ENCODE measurements at places on chromosomes 13 and 19.

GRCh38 chr19:3075605-3076431 is 13.5 kb upstream of the TLE5 start:
- DNase-seq, result peak; percentile 52

DNA sequence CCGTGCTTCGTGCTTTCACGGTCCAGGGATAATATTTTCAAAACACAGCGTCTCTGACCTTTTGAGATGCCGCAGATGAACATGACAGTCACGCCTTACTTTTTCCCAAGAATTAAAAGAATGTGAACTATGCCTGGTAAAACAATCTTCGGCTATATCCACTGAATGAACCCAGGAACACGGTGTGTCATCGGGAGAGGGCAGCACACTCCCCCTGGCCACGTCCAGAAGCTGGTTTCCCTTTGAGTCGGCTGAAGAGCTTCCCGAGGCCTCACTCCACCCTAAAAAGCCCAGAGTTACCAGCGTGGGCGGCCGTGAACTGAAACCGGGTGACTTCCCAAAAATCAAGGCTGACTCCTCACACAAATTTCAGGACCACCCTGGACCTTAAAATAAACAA is 22.9 kb upstream of the SHISA2 start:
- DNase-seq, result no peak

DNA sequence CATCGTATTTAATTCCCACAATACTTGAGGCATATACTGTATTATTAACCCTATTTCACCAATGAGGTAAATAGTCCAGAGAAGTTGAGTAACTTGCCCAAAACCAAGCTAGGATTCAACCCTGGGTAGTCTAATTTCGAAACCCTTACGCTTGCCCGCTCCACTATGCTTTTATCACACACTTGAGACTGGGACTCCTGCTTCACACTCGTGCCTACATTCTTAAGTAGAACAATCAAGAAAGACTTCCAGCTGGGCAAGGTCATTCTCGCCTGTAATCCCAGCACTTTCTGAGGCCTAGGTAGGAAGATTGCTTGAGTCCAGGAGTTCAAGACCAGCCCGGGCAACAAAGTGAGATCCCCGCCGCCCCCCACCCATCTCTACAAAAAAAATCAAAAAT is 3.6 kb downstream of the ZNF541 start:
- no peak for DNase-seq

- no peak for DNase-seq
These were observed 107.0 kb upstream of the GPR12 start for GRCh38 chr13:26867451-26868091.

DNA sequence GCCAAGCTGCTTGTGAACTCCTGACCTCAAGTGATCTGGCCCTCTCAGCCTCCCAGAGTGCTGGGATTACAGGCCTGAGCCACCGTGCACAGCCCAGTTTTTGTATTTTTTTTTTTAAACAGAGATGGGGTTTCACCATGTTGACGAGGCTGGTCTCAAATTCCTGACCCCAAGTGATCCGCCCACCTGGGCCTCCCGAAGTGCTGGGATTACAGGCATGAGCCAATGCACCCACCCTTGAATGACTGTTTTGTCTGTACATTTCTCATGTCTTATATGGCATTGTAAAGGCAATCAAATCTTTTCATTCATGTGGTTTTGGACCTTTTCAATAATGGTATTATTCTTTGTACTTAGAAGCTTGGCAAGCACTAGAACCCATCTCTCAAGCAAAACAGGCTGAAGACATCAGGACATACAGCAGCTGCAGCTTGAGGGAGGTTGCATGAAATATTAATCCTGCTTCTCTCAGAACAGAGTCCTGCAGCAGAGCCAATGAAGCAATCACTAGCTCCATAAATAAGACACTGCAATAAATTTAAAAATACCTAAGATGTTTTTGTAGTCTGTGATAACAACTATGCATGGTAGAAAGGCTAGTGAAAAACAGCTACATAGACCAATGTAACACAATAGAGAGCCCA is 209.9 kb downstream of the TUBA3C start:
- DNase-seq, result no peak

GRCh38 chr19:53254411-53255341 is at the start of gene ZNF677:
Gene ZNF677 (minus strand): TSS chr19:53254873. CDS start chr19:53251550, 3,323 bp downstream.
- DNase-seq, result peak; percentile 85

DNA sequence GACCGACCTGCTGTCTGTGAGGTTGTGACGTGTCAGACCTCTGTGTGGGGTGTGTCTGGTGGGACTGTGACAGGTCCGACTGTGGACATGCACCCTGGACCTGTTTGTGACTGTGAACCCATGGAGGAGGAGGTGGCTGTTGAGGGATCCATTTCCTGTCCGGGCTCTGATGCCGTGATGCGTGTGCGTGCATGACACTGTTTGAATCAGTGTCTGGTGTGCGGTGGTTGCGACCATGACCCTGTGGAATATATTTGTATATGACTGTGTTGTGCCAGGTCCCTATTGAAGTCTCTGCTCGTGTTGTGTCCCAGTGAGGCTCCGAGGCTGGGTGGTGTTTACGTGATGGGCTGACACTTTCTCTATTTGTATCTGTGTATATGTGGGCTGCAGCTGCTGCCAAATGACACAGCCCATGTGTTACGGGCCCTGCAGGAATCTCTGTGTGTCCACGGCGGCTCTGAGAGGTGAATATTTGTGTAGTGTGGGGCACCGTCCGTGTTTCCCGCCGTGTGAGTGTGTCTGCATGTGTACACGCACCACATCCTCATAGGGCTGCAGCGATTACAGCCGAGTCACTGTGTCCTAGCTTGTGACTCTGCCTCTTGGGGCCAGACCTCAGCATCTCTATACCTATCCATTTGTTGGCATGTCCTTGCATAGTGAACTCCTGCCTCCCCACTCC is 18.3 kb downstream of the CCDC97 start:
- no peak for DNase-seq

DNA sequence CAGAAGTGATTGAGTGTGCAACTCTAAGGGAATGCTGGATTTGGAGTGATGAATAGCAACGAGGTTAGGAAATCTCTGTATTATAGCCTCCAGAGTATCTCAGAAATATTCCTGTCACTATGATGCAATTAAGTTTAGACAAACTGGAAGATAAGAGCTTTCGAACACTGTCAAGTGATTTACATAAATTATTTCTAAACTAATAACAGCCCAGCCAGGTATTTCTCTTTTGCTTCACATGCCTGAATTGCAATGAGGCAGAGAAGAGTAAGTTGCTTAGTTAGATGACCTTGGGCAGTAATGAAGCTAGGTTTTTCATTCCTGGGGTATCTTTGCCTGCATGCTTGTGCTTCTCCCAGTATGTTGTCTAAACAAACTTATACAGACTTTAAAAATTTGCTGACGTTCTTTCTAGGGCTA is 134.5 kb downstream of the LMO7 start:
- DNase-seq, result no peak
